Inflammatory macrophage treated with lipopolysaccharide for 1 hour (primary cell): ENCODE measurements at places on chromosomes 11 and 22.

DNA sequence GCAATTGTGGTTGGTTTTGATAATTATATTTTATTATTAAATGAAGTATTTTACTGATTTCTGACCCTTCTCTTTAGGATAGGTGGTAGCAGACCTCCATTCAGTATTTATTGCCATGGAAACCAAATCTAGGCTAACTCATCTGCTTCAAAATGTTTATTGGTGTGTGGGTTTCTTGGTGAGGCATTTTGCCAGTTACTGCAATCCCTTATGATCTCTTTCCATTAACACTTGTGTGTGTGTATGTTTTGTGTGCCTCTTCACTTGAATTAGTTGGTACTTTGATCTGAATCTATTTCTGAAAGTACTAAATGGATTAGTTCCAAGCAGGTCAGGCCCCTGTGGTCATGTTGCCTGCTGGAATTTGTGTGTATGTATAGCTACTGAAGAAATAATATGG, 184.4 kb upstream of the C11orf87 start:
- no peak for DNase-seq

DNA sequence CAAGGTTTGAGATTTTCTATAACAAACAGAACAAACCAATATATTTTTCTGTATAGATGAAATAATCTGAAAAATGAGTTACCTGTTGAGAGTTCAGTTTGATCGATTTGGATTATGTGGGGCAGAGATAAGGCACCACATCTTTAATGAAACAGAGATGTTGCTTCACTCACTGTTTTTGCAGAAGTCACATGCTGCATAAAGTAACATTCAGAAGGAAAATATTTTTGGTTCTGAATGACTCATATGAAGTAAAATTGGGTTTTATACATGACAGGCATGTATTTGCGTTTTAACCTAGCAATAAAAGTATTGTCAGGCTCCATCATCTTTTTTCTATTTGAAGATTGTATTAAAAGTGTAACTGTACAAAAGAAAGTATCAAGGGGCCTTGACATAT, 77.8 kb downstream of the BBOX1 start:
- no peak for DNase-seq

GRCh38 chr11:61454520-61454919, 24.6 kb downstream of the SDHAF2 start:
- no peak for DNase-seq

GRCh38 chr11:118673361-118674081, 5.9 kb downstream of the TREH start:
- no peak for DNase-seq

- no peak for DNase-seq
These were observed 599.2 kb downstream of the SOX6 start for GRCh38 chr11:15757048-15757698.

- no peak for DNase-seq
These were observed 112.9 kb upstream of the DDI1 start for GRCh38 chr11:103923451-103923931.

DNA sequence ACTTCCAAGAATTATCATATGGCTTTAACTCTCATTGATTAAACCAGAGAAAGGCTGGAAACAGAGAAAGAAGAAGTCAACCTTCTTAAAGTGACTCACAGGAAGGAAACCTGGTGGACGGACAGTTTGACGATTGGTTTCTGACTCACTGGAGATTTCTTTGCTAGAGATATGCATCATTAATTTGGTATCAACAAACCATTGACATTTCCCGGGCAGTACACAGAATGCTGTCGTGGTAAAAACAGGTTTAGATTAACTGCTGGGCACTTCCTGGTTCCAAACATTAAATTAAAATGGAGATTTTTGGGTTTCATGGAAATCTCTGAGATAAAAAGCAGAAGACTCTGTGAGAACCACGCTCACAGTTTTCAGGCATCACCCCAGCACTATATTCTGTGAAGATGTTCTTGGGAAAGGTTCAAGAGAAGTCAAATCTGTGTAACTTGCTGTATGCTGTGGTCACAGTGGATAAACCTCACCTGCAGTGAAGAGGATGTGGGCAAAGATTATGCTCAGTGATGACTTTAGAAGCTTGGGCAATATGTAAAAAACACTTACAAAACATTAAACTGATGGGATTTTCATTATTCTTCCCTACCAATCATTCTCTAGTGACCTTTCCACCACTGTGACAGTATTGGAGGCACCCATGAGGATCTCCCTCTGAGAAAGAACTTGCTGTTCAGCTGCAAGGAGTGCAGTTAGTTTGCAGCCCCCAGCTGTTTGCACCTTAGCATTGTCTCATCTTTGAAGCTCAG, 61.1 kb upstream of the CD44 start:
- DNase-seq: peak; percentile 88

GRCh38 chr22:23473901-23474300, 106.2 kb downstream of the IGLL1 start:
- no peak for DNase-seq

GRCh38 chr22:35638410-35638809, 9.8 kb upstream of the APOL6 start:
- no peak for DNase-seq

GRCh38 chr11:11243209-11243589, 109.9 kb downstream of the CSNK2A3 start:
- DNase-seq: no peak

DNA sequence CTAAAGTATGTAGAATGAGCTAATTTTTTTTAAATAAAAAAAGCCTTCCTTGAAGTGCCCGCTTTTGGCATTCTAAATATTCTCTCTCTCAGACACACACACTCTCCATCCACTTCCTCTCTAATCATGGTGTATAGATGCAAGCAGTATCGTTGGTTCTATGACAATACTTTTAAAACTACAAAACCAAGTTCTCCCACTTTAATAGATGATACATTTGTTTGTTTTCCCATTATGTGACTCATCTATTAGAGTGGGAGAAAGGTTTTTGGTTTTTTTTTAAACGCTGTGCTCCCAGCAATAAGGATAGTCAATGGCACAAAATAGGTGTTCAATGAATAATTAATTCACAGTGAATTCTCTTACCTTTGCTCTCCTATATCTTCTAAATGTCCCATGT, 44.6 kb downstream of the FZD4 start:
- DNase-seq: no peak

DNA sequence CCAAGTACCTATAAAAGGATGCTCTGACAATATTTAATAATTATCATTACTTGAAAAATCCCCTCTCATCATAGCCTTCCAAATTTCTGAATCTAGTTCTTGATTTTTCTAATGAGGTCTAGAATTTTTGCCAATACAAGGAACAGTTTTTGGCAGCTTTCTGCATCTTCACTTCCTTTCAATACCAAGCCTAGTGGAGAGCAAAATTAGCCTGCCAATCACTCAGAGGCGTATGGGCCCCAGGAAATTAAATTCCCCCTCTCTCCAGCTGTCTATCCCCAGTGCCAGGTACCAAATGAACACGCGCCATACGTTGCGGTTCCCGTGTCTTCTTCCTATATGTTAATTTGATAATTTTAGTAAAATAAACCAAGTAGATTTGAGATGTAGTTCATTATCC, 293.9 kb downstream of the NTM start:
- no peak for DNase-seq

- no peak for DNase-seq
These were observed 11.0 kb downstream of the MN1 start for GRCh38 chr22:27790376-27791158.

DNA sequence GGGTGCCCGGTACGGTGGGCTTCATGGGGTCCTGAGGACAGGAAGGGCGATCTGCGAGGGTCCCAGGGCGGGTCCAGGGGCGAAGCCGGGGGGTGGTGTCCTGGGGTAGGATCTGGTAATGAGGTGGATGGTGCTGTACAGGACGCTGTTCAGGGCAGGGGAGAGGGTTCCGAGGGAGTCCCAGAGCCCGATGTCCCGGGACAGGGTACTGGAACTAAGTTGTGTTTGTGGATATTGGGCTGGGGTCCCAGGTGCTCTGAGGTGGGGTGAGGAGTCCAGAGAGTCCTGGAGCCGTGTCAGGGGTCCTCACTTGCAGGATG, 426 bp downstream of the LZTR1 start:
- DNase-seq: no peak

DNA sequence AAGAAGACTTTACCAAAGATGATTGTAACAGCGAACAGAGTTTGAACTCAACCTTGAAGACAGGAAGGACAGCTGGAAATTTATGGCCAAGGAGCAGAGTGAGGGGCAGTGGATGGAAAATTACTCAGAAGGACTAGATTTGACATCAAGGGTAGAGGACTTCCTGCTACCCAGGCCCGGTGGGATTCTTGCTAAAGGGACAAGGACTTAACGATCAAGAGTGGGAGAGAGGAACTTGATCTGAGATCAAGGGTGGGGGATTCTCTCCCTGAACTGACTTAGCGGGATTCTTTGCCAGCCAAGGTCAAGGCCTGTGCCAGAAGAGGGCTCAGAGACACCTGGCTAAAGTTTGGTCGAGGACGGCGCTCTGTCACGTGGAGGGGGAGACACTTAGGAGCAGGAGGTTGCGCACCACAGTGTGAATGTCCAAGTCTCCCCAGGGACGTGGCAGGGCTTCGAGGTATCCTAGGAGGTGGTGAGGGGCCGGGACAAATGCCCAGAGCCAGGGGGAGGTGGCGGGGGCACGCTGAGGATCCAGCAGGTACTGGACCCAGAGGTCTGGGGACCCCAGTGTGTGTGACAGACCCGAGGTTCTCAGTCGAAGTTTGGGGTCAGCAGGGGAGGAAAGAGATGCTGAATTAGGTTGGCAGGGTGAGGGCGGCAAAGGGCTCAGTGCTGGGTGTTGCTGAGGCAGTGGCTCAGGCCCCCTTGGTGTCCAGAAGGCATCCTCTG, 46.1 kb upstream of the SHISAL1 start:
- no peak for DNase-seq

GRCh38 chr11:20056950-20057943, 103.0 kb downstream of the DBX1 start:
- no peak for DNase-seq

DNA sequence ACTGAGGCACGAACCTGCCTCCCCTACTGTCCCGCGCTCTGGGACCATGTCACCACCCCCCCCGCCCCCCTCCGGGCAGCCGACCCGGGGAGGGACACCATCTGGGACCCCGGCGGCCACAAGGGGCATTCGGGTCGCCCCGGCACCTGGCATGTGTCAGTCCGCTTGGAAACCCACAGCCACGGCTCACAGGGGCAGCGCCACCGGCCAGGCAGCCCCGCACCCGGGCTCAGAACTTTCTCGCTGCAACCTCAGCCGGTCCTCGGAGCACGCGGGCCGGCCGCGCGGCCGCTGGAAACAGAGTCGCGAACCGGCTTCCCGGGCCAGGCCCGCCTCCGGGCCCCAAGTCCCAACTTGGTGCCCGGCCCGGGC, 159.9 kb upstream of the GRK3 start:
- no peak for DNase-seq

- DNase-seq: no peak
These were observed 79.7 kb downstream of the FAT3 start for GRCh38 chr11:92304271-92304670.

DNA sequence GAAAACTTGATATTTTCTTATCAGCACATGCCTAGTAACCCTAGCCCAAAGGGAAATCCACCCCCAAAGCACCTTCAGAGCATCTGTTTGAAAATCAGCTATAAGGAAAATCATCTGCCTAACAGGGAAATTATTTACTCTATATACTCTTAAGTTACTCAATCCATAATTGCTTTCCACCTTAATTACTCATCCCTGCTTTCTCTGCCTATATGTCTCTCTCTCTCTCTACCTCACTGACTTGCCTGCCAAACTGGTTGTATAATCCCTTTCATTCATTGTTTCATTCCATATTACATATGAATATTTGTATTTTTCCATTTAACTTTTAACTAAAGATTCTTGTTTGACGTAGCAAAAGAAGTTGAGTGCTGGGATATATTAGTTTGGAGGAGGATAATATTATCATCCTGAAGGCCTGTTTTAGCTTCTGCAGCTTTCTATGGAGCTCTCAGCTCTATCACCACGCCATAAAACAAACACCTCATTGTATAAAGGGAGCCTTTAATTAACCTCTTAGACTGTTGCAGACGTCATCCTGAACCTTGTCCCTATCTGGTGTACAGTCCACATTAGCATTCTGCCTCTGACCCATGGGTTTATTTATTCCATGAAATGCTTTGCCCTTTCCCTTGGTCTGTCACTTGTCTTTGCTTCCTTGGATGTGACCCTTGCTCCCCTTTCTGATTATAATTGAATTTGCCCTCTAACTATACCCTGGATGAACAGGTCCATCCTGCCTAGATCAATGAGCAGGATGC, 98.9 kb downstream of the INSC start:
- DNase-seq: no peak

DNA sequence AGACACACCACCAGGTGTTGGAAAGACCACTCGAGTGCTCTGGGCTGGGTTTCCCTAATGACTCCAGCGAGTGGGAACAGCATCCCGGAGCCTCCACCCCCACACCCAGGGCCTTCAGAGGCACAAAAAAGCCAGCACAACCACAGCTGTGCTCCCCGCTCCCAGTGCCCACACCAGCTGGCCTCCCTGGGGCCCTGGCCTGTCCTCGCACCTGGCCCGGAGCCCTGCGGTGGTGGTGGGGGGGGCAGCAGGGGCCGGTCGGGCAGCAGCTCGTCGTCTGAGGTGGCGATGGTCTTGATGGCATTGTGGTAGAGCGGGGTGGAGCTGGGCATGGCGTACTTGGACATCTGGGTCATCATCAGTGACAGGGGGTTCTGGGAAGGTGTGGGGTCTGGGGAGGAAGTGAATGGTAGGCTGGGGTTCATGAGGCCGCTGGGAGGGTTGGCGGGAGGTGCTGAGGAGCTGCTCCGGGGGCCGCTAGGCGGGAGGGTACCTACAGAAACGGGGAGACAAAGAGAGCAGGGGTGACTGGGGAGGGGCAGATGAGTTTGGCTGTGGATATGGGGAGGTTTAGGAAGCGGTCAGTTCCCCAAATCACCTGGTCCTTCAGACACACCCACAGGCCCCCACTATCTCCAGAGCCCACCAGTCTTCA, 16.1 kb downstream of the CXCR5 start:
- no peak for DNase-seq

GRCh38 chr11:44268614-44269080, 41.3 kb downstream of the ALX4 start:
- DNase-seq: no peak

- DNase-seq: no peak
These were observed 117.8 kb downstream of the NAT10 start for GRCh38 chr11:34223021-34223813.

DNA sequence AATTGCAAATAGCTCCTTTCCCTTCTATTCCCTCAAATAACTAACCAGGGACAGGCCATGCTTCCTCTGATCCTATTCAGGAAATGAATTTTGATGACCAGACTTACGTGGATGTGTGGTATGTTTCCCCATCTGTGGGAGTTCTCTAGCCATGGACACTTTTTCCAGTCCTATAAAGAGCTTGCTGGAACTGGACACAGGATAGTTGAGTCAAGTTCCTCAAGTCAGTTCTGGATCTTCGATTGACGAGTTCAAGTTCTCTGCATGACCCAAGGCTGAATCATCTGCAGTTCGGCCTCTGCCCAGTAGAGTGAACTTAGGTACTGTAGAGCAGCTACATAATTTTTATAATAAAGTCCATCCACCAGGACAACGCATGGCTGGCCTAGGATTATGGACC, 52.7 kb upstream of the CCND1 start:
- no peak for DNase-seq

GRCh38 chr11:120192831-120193625, 17.8 kb upstream of the OAF start:
- no peak for DNase-seq
